ENCODE measurements at places on chromosomes 3 and 15. TPM values are rescaled to one million over a fixed set of nuclear protein-coding genes. Genes with fewer than 3 reads are reported as not detected.
A peak's percentile ranks its signal among the peaks of the same experiment; 100 is the strongest.

DNA sequence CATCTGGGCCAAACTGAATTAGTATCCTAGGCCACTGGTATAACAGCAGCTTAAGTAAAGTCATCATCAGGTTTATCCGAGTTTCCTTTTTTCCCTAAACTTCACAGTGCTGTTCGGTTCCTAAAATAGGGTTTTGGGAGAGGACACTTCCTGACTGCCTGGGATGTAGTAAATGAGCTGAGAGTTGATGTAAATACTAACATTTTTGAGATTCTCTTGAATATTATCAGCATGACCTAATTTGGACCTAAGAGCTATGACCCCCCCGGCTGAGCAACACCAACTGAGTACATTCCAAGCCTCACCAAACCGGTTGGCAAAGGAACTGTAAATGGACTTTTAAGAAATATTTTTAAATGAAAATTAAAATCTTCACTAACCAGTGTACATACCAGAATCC, 78.8 kb downstream of the IL5RA start:
- no peak for DNase-seq

PATL2 gene
- 0.58 TPM for total RNA-seq

CMTM8 gene
- total RNA-seq = 17.1 TPM

MFGE8 gene
- 29.1 TPM for total RNA-seq

TGM5 gene
- not detected for total RNA-seq

DNA sequence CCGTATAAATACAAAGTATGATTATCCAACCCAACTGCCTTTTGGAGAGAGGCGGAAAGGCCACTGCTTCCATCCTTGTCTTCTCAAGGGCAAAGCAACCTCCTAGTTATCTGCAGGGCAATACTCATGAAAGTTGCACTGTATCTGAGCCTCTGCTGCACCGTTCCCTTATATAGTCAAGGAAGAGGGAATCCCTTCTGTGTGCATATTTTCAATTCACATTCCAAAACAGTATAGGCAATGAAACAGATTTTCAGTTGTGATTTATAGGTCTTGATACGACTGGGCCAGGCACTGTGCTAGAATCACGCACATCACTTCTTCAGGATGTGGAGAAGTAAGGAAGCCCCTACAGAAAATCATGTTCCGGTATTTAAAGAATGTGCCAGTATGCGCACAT, 455.7 kb downstream of the FOXP1 start:
- no peak for DNase-seq

SLC6A1 gene
- 64.8 TPM for total RNA-seq

CFAP92 gene
- total RNA-seq = not detected

DNA sequence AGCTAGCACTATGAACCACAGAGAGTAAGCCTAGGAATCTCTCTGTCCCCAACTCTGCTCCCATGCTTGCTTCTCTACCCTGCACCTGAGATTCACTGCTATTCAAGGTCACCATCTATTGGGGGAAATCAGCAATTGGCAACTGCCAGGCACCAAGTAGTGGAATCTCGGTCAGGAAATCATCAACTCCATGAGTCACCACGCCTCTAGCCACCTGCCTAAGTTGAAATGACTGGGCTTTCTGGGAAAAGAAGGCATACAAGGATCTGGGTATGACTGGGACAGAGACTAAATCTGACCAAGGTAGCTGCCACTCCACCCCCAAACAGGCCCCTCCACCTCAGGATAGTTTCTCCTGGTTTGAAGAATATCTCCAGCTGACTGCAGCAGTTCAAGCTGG, 464.1 kb upstream of the CBLB start:
- no peak for DNase-seq

GRCh38 chr3:16253601-16254000, 11.1 kb downstream of the DPH3 start:
- DNase-seq = peak; percentile 80

DNA sequence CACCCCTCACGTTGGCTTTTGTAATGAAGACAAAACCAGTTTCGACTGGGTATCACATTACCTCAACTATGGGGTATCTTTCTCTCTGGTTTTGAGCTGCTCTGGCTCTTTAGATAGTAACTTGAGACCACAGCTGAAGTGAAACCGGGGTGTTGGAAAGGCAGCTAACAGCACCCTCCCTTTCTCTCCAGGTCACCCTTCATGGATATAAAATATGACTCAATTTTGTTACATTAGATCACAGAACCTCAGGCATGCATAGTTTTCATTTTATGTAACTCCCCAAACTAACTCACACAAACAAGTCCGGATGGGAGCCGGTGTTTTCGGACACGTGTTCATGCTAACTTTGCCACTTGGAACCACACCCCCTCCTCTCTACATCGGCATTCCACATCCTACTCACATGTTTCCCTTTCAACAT, 90.7 kb downstream of the NR2F2 start:
- no peak for DNase-seq

DNA sequence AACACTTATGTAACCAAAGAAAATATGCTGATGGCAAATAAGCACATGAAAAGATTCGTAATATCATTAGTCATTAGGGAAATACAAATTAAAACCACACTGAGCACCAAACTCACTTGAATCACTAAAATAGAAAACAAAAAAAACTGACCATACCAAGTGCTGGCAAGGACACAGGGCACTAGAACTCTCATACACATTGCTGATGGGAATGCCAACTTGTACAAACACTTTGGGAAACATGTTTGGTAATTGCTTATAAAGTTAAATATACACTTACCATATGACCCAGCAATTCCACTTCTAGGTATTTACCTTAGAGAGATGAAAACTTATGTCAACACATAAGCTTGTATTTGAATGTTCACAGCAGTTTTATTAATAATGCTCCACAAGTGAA, 95.5 kb downstream of the TFDP2 start:
- DNase-seq = no peak

BCHE gene
- 38.3 TPM for total RNA-seq

DNA sequence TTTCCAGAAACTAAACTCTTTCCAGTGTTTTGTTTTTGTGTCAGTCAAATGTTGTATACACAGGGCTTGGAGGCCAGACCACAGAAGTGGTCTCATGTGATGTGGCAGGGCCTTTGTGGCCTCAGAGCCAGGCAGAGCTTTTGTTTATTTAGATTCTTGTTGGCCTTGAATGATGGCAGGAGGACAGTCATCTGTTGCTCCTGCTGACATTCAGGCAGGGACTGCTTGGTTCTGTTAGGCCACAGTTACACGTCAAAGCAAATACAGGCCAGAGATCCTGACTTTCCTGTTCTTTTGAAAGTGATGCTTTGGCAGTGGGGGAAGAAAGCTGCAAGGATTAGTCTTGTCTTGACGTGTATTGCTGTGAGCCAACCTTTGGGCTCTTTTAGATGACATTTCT, 325.1 kb downstream of the CACNA2D3 start:
- no peak for DNase-seq

- DNase-seq = no peak
Observed at GRCh38 chr3:68256635-68257223, 602.3 kb upstream of the SUCLG2 start.

ALDH1L1 gene
- 492 TPM for total RNA-seq

DNA sequence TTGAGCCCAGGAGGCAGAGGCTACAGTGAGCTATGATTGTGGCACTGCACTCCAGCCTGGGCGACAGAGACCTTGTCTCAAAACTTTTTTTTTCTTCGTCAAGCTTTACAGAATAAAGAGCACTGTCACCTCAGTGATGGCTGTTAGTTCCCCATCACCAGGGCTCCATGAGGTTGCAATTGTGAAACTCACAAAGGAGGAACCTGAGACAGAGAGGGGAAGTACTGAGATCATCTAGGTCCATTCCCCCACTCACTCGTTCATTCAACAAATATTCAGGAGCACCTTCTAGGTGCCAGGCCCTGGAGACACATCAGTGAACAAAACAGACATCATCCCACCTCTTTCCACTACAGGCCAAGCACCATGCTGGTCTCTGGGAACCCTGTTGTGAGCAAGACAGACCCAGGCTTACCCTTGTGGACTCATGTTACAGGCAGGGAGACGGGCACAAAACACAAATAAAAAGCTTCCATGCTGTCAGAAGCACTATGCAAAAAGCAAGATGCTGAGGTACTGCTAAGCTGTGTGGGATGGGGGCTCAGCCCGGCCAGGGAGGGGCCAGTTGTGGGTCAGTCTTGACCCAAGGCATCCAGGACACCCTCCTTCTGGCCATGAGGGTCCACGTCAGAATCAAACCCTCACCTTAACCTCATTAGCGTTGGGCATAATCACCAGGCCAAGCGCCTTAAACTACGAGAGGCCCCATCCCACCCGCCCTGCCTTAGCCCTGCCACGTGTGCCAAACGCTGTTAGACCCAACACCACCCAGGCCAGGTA, 2.1 kb upstream of the RHO start:
- DNase-seq = no peak

CTXN2 gene
- total RNA-seq = not detected

- no peak for DNase-seq
Observed at GRCh38 chr3:23798876-23799275, 6.9 kb upstream of the UBE2E1 start.

- no peak for DNase-seq
Observed at GRCh38 chr3:7332696-7333095, 471.8 kb downstream of the GRM7 start.

DNA sequence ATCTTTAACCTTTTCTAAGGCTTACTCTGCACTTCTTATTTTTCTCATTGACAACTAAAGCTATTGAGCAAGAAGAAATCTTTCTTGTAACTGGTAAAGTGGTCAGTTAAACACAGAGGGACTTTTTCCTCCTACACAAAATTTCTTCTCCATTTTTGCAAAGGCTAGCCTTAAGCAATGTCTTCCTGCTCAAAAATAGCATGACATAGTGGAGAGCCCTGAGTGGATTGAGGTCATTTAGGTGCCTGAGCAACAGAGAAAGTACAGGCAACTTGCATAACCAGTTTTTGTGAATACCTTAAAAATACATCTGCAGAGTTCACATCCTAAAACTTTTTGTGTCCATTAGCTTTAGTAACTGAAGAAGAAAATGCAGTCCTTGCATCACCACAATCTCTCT, 144.7 kb upstream of the TTC14 start:
- no peak for DNase-seq

IGF2BP2 gene
- total RNA-seq = 1.2 TPM

DNA sequence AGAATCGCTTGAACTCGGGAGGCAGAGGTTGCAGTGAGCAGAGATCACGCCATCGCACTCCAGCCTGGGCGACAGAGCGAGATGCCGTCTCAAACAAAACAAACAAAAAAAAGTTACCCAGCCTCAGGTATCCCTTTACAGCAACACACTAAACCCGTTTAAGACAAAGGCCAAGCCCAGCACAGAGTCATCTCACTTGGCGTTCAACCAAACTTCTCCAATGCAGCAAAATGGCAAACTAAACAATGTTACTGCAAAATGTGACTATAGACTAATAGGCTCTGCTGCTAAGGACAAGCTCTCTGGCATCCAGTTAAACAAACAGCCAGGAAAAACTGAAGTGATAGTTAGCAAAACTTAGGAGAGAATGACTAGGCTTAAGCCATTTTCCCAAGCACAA, 6.4 kb upstream of the FAM219B start:
- no peak for DNase-seq

DNA sequence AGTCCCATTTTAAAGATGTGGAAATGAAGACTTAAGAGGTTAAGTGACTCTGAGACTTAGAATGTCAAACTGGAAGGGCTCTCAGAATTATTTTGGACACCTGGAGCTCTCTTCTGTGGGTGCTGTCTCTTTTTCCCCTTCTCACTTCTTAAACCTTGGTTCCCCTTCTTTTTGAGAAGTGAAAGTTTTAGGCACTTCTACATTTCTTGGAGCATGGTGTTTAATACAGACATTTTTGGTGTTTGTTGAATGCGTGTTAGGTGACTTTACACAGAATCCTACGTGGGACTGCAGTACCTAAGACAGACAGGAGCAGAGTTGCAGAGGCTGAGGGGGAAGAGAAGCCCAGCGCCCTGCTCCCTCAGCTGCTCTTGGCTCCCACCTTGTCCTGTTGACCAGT, 133.3 kb downstream of the MDFIC2 start:
- no peak for DNase-seq

FGD5 gene
- 4.2 TPM for total RNA-seq

TMCO5A gene
- total RNA-seq = not detected

DNA sequence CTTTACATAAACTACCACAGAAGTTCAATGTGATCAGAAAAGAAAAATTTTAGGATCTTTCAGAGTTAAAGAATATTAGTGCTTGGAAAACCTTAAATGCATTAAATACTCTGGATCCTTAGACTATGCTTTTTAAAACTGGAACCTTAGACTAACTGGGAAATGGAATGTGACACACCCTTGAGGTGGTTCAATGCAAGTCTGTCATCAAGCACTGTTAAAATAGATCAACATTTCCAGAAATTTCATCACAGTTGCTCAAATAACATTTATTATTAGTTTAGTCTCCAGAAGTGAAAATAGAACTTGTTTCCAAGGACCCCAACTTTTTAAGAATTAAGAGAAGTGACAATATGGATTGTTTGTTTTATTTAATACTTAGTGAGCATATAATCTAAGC, 71.8 kb downstream of the GAP43 start:
- DNase-seq = no peak

- DNase-seq = no peak
Observed at GRCh38 chr15:69080295-69081248, 66.1 kb downstream of the NOX5 start.

All from left lobe of liver (tissue), 2 donors.